Activated naive CD4-positive, alpha-beta T cell treated with Interleukin-2 at 50 U/mL for 16 hours (primary cell): ENCODE measurements at places on chromosomes 3 and 15.

DNA sequence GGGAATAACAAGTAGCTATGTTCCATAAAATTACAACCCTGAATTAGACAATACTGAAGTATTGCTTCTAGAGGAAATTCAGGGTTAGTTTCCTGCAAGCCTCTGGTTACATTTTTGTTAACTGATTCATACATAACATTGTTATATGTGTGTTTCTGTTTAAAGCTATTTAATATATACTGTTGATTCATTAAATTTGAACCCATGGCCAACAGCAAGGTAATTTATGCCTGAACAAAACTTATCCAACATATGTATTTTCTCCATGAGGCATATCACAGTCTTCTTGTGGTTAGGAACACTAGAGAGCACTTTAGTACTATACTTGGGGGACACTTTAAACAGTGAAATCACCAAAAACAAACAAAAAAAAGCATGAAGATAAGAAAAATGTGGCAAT lies 47.7 kb upstream of the PTX3 start:
- no peak for DNase-seq

DNA sequence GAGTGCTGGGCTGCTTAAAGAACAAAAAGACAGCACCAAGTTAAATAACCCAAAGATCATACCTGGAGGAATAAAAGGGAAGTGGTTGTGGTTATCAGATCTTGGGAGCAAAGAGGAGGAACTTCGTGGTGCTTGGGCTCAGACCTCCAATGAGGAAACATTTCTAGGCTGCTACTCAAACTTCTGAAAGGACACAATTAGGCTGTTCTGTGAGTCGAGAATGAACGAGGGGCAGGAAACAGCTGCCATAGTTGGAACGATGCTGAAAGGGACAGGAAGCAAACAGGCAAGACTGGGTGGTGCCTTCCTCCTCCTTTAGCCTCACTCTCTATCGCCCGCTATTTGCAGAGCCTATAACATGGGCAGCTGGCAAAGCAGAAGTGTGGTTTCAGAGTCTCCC lies 276.3 kb upstream of the ARRDC4 start:
- DNase-seq, result no peak

GRCh38 chr3:85801955-85802354 lies 843.2 kb downstream of the CADM2 start:
- DNase-seq, result no peak

- no peak for DNase-seq
These were observed 24.8 kb downstream of the SLC22A14 start for GRCh38 chr3:38306941-38307340.

DNA sequence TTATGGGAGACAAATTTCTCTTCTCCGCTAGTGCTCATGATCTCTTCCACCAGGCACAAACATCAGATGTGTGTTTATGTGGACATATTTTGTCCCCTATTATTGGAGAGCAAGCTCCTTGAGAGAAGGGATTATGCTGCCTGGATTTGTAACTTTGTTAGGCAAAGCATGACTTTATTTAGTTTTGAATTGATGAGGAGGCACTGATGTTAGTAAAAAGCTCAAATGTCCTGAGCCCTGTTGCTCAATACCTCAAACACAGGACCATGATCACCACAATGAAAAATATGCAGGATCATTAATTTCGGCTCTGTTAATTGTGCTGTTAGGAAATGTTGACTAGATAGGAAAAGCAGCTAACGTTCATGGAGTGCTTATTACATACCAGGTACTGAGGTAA lies 29.1 kb downstream of the SCG5 start:
- DNase-seq, result no peak

DNA sequence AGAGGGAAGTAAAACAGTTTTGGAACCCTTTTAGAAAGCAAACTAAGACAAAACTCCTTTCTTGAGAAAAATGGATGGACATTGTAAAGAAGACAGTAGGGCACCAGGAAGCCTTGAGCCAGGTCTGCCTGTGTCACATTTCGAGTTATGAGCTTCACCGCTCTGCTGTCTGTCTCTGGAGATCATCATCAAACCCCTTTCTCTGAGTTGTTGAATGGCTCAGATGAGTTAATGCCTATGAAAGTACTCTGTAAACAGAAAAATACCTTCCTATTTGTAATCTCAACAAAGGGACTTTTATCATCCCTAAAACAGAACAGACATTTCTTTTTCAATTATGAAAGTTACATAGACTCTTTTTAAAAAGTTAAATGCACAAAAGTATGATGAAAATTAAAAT lies 145.8 kb downstream of the LPP start:
- DNase-seq, result no peak

GRCh38 chr3:21668012-21668411 lies 83.0 kb downstream of the ZNF385D start:
- no peak for DNase-seq

DNA sequence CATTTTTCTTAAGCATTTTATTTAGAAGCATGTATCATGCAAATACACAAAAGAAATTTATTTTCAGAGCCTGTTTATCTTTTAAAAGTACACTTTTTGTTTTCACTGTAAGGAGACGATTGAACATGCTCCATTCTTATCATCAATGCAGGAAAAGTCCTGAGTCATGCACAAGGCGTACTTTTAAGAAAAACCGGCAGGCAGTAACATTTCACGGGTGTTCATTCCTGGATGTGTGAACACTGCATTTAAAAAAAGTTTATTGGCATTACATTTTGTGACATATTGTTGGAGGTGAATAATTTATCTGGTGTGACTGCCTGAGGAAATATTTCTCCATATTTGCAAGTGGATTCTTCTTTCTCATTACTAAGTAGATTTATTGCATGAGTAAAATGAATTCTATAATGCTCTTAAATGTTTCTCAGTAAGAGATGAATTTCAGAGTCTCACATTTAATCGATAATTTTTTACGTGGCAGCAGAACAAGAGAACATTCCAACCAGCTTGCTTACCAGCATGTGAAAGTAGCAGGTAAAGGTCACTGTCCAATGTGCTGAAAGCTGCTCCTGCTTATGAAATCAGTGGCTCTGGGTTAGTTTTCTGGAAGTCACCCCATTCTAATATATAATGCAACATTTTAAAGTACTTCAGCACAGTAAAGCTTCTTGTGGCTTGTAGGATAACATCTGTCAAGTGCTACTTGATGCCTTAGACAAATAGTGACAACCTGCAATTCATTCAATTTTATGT lies 87.0 kb downstream of the SV2B start:
- DNase-seq, result no peak

- DNase-seq, result no peak
These were observed 118.7 kb downstream of the KCNH8 start for GRCh38 chr3:19267040-19267439.

DNA sequence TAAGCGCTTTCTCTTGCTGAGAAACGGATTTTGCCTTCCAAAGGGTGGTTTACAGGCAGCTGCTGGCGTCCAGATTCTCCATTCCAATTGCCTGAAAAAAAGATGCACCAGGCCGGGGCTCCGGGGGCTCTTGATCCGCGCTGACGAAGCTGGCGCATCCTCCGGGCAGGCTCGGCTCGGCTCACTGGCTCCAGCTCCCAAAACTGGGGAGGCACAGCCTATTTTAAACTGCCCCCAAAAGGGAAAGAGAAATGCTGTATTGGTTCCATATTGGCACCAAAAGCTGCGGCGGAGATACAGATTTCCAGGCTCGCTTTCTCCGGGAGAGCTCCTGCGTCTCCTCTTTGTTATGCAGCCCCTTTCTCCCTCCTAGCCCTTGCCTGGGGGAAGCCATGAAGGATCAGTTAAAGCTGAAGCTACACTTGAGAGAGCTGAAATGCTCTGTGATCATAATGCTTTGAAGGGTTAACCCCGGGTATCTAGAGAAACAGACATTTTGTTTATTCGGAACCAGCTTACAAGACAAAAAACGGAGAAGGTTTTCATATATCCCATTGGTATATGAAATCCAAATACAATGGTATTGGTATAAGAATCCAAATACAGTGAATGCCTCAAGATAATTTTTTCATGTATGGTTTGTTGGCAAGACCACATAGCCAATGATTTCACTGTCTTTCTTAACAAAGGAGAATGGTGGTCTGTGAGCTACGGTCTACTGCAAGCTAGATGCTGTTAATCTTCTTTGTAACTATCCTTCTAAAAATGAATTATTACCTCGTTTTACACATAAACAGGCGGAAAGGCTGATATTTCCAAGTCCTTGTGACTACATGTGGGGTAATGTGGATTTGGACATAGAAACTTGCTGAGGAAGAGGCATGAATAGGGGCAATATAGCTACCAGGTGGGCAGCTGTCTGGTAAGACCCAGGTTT lies 693 bp downstream of the CD200 start:
- peak; percentile 18 for DNase-seq

- no peak for DNase-seq
These were observed 14.9 kb downstream of the CBLB start for GRCh38 chr3:105853801-105854432.

- no peak for DNase-seq
These were observed 10.2 kb upstream of the TGFBR2 start for GRCh38 chr3:30596152-30596551.

- no peak for DNase-seq
These were observed 50.9 kb downstream of the TMEM44 start for GRCh38 chr3:194582196-194582905.

DNA sequence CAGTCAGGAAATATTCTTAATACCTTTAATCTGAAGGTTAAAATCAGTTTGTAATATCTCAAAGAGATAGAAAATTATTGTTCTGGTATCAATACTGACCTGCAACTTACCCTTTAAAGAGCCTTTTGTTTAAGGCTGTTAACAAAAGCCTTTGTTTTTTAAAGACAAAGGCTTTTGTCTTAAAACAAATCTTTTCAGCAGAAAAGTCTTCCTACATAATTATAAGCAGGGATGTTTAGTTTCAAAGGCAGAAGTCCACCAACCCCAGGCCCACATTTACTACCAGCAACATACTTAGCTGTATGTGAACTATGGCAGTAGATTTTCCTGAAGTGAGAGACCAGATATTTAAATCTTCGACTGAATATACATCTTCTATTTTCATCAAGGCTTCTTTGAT lies 36.2 kb downstream of the SLC30A4 start:
- no peak for DNase-seq

DNA sequence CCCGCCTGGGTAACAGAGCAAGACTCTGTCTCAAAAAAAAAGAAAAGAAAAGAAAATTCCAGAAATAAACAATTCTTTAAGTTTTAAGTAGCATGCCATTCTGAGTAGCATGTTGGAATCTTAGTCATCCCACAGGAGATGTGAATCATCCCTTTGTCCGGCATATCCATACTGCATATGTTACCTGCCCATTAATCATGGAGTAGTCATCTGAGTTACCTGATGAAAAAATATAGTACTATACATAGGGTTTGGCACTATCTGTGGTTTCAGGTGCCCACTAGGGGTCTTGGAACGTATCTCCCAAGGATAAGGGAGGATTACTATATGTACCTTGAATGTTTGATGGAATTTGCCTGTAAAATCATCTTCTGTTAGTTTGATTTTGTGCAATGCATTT lies 6.3 kb upstream of the CCR4 start:
- DNase-seq, result no peak

- no peak for DNase-seq
These were observed 11.2 kb upstream of the GTF2A2 start for GRCh38 chr15:59668556-59668955.

DNA sequence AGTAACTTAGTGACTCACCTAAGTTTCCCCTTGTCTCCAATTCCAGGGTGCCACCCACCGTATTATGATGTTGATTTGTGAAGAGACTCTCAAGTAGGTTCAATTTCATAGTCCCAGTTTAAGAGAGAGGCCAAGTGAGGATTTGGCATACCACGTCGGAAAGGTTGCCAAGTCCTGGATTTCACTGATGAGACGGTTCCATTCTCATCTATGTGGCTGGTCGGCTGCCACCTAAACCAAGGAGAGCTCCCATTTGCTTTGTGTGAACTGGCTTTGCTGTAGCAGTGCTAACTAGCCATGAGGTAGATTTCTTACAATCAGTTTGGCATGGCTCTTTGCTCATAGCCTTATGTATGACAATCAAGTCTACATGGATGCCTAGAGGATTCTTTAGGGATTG lies 653.6 kb downstream of the NLGN1 start:
- DNase-seq, result no peak

DNA sequence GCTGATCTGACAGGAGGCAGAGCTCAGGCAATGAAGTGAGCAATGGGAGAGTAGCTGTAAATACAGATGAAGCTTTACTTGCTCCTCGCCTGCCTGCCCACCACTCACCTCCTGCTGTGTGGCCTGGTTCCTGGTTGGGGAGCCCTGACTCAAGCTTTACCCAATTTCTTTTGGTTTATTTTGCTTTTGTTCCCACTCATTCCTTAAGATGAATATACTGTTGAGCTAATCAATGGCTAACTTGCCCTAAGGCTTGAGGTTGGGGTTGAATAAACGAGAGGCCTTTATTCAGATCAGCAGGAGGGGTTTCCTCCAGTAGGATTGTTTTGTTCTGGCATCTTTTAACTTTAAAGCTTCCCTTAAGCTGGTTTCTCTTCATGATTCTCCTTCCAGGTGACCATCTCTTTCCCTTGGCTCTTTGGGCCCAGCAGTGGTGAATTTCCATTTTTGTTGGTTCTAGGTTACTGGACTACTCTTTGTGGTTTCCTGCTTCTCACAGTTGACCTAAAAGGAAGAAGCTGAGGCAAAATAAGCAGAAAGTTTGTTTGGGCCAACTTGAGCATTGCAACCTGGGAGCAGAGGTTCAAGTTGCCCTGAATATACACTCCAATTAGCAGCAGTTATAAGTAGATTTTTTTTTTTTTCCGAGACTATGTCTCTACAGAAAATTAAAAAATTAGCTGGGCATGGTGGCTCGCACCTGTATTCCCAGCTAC lies 44.4 kb downstream of the STARD9 start:
- DNase-seq, result no peak

GRCh38 chr3:194837457-194838127 lies 151.9 kb downstream of the FAM43A start:
- DNase-seq, result no peak
